ENCODE measurements at places on chromosomes 5 and 9. TPM values are rescaled to one million over a fixed set of nuclear protein-coding genes. Genes with fewer than 3 reads are reported as not detected.

DNA sequence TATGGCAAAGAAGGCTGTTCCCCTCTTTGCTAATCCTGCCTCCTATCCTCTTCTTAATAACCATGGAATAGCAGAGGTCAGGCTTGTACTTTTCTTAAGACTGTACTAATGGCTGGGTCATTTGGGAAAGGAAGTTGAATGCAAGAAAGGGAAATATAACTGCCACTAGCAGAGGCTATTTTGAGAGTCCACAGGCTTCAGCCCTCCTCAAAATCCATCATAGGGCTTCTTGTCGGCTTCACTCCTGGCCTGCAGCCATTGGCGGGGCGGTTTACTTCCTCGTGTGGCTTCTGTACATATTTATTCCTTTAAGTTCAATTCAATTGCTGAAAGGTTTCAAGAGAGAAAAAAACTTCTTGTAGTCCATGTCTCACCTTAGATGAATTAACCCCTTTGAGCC is 2.8 kb upstream of the PARP8 start:
- no peak for DNase-seq

Gene DPYSL3
- total RNA-seq = not detected

GRCh38 chr5:176918613-176919012 is 19.5 kb upstream of the HK3 start:
- no peak for DNase-seq

- no peak for DNase-seq
Measured at GRCh38 chr9:112761912-112762655, 11.5 kb downstream of the SNX30 start.

DNA sequence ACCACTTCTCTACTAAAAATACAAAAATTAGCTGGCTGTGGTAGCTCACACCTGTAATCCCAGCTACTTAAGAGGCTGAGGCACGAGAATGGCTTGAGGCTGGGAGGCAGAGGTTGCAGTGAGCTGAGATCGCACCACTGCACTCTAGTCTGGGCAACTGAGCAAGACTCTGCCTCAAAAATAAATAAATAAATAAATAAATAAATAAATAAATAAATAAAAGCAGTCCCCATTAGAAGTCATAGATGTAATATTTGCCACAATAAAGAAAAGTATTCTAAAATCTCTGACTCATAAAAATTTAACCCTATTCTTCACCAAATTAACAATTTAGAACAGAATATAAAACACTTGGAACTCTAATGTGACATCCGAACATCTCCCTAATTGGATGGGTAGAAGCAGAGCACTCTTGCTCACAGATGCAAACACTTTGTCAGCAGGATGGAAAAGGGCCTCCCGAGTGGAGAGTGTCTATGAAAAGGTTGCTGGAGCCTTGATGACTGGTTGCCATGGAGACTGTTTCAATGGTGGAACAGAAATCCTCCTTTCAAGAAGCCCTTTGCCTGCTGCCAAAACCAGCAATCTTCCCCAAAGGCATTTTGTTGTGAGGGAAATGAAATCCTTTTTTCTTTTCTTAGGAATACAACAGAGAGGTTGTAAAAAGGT is 38.9 kb upstream of the TRAF1 start:
- DNase-seq = no peak

DNA sequence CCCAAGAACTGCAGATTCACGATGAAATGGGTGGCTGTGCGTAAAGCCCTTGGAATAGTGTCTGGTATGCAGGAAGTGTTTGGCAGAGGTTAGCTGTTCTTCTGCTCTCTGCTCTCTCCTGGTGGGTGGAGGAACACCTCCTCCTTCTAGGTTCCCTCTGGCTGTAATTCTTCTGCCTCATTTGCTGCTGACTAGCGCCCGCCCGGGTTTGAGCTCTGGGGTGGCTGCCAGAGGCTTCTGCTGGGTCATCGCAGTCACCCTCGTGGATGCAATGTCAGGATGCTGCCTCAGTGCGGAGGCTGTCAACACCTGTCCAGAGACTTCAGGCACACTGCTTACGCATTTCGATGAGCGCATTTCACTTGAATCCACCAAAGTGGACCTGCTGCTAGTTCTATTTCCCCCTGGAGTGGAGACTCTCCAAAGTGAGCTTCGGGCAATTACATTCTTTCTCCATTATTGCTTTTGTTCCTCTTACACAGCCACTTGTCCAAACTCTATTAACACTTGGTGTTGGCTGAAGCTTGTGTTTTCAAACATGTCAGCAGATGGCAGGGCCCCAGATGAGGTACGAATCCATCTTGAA is 11.7 kb downstream of the DOCK2 start:
- DNase-seq = no peak

Gene TMEM232
- total RNA-seq = 6.1 TPM

Gene HBEGF
- total RNA-seq = 0.61 TPM

DNA sequence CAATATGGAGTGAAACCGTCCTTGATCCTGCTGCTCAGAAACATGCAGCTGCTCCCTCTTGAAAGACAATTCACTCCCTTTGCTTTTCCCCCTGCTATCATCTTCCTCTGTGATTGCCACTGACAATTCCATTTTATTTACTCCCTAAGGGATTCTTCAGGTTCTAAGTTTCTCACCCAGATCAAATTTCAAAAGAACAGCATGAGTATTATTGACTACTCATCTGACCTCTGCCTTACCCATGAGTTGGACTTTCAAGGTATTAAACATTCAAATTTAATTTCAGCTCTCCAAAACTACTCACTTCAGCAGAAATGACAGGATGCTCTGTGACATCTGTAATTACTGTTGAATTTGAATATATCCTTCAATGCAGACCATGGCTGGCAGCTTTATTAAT is 236.5 kb upstream of the HAPLN1 start:
- DNase-seq = no peak

DNA sequence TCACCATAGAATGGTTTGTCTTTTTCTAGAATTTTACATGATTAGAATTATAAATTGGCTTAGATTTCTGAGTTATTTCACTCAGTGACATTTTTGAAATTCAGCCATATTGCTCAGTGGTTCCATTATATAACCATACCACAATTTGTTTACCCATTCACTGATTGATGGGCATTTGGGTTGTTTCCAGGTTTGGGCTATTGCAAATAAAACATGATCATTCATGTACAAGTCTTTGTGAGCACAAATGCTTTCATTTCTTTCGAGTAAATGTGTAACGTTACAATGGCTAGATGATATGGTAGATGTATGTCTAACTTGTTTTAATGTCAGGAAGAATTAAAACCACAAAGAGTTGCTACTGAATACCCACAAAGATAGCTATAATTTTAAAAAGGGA is 279.9 kb upstream of the TARS1 start:
- no peak for DNase-seq

Gene PCDH1
- total RNA-seq = not detected

- DNase-seq = no peak
Measured at GRCh38 chr9:79581794-79582193, 10.0 kb downstream of the TLE4 start.

DNA sequence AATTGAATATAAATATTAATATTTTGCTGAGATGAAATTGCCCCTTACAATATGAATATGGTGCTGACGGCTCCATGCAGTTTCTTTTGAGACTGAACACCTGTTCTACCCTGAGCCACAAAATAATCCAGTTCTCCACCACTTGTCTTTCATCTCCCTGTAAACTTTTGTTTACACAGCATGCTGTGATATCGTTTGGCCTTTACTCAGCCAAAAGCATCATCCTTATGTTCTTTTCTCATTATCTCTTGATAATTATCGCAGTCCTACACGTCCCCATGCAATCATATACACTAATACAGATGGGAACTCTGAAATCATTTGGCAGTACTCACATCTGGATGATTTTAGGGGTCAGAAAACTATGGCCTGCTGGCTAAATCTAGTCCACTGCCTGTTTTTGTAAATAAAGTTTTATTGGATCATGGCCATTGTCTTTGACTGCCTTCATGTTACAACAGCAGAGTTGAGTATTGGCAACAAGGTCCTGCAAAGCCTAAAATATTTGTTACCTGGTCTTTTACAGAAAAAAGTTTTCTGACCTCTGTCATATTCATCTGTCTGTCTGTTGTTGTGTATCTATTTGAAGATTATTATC is 53.3 kb downstream of the AOPEP start:
- DNase-seq = no peak

DNA sequence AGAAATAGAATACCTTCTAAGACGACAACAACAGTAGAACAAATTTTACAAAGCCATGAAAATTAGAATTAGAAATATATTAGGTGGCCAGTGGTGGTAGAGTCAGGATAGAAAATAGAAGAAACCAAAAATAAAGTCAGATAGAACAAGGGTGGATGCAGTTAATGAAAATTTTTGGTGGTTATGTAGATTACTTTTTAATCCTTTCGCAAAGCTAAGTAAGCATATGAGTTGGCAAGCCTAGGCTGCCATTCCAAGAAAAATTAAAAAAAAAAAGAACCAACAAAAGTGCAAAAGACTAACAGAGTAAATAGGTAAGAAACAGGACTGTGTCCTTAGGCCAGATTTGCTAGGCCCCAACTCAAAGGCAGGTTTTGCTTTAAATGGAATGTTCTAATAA is 56.8 kb downstream of the PCSK5 start:
- no peak for DNase-seq

DNA sequence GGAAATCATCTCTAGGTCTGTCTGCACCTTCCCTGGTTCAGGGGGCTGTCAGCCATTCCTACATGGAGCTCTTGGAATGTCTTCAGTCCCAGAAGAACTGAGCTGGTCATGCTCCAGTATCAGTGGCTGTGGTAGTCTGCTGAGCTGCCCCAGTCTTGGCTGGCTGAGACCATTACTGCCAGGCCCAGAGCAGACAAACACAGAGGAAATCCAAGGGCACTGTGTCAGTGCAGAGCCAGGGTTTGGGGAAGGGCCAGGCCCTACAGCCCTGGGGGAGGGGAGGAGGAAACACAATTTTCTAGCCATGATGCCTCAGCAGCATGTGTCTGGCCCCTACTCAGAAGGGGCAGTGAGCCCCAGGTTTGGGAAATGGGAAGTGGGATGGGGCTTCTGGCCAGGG is 58.4 kb downstream of the ARHGEF37 start:
- DNase-seq = no peak

- no peak for DNase-seq
Measured at GRCh38 chr9:76027416-76027815, 136.9 kb downstream of the PCSK5 start.

DNA sequence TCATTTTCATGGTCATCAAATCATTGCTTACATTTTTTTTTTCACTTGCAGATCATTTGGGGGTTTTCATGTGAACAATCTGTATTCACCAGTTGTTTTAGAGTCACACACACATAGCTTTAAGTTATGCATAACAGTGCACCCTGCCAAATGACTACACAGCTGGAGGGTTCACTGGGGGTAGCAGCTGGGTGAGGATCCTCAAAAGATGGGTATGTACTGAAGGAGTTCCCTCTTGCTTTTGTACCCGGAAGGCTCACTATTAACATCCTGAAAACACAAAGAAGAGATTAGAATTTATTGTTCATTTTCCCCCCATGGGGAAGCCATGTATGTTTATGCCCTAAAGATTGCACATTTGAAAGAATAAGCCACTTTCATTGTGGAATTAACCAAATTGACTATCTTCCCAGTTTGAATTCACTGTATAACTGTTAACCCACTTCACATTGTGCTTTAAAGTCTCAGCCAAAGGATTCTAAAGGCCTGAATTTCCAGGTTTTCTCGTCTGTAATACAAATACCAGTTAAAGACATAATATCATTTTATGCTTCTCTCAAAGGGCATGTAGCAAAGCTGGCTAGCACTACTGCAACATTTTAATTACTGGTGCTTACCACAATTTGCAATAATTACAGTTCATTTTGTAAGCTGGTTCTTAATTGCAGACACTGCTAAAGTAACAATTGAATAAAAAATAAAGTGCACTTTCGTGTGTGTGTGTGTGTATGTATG is 466.4 kb upstream of the MEF2C start:
- DNase-seq = no peak

Gene MELK
- not detected for total RNA-seq

GRCh38 chr5:137300411-137301240 is 198.5 kb downstream of the SPOCK1 start:
- no peak for DNase-seq

DNA sequence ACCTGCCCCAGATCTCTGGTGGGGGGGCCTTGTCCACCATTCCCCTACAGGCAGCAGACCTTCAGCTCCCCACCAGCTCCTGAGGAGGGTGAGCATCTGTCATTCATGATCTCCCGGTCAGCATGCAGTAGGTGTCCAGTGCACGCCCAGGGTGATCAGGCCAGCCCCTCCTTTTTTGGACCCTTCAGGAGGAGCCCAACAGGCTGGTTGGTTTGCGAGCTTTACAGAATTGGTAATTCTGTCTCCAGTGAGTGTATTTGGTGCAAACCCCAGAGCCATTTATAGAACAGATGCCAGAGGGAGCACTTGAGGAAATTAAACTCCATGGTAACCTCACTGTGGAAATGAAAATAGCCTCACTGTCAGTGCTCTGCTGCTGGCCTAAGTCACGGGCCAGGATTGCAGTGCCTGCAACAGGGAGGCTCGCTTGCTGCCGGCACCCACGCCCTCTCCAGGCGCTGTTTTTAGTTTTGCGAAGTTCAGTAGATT is 23.4 kb downstream of the WNK2 start:
- DNase-seq = no peak

DNA sequence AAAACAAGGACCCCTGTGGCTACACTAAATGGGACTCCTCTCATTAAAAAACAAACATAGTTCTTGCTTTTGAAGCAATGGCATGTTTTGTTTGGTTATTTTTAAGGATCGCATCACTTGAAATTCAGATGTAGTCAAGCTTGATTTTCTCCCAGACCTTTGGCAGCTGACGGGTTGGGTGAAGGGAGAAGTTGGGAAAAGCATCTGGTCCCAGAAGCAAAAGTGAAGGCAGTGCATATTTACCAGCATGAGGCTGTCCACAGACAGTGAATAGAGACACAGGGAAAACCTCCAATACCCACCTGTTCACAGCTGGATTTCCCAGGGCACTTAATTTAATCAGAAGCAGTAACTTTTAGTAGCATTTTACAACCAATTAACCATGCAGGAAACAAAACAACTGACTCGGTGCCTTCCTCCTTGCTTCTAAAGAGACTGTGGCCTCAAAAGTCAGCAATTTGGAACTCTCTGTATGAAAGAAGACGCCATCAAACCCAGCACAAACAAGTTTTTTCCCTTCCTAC is 245.4 kb downstream of the EBF1 start:
- DNase-seq = no peak

DNA sequence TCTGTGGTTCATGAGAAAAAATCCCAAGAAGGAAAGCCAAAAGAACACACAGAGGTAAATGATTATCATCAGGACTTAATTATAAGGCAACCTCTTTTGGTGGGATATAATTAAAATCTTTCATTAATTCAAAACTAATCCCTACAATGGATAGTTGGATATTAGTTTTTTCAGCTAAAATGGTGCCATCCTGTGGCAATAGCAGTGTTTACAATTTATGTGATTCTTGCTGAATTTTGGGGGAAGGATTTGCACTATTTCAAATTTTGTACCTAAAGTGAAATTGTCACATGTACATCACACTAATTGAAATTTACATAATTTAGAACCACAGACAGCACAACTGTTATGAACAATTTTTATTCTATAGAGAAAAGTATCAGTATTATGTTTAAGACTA is 67.0 kb downstream of the CAST start:
- no peak for DNase-seq

DNA sequence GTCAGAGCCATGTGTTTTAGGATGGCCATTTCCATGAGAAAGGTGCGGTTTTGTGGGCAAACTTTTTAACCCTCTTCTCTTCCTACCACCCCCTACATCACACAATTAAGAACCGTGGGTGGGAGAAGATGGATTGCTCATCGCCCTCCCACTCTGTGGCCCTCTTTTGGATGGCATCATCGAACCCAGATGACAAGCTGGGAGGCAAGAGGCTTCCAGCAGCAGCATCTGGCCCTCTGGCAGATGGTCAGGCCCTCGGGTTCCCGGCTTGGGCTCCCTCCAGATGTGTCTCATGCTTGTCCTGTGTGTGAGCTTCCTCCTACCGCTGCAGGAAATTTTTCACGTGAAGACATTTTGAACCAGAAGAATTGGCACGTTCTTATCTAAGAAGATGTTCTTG is 199.9 kb downstream of the EBF1 start:
- DNase-seq = no peak

Measured in B cell (primary cell).